Germinal center (tissue), 1 donor: ENCODE measurements at places on chromosomes 4 and X.

DNA sequence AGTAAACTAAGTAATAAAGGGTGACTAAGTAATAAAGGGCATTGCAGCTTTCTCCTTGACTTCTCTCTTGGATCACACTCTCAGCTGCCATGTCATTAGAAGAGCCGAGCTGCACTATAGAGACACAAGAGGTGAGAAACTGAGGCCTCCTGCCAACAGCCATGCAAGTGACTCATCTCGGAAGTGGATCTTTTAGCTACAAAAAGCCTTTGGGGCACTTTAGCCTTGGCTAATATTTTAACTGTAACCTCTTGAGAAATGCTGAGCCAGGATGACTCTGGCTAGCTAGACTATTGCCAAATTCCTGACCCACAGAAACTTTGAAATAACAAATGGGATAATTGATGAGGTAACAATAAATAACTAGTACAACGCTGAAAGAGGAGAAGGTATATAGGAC is 1.5 kb upstream of the NEIL3 start:
- DNase-seq: no peak

DNA sequence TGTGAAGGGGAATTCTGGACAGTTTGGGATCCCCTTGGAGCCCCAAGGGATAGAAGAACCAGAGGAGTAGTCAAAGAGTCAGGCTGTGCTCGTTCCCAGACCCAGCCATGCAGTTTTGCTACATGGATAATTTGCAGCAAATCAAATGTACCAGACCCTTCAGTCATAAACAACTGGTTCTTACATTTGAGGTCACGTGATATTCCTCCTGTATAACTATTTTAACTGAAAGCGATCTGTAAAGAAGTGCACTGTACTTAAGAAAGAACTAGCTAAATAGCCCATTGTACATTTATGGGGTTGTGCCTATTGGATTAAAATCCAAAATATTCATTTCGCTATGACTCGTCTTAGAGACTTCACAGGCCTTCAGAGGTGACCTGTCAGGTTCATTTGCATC is 550.2 kb upstream of the TENM3 start:
- DNase-seq: no peak

DNA sequence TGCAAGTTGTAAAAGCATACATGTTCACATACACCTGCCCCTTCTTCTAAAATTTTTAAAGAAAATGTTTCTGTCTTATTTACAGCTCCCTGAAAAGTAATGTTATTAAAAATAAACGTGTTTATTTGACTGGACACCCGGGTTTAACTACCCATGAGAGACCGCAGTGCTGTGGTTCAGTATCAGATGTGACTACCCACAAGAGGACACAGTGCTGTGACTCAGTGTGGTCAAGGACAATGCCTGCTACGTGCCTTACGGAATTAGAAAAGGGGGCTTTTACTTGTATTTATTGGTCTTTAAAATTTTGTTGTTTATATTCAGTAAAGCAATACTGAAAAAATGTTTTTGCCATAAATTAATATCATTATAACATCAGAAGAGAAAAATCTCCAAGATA is 641.4 kb downstream of the TRIML1 start:
- DNase-seq: no peak

DNA sequence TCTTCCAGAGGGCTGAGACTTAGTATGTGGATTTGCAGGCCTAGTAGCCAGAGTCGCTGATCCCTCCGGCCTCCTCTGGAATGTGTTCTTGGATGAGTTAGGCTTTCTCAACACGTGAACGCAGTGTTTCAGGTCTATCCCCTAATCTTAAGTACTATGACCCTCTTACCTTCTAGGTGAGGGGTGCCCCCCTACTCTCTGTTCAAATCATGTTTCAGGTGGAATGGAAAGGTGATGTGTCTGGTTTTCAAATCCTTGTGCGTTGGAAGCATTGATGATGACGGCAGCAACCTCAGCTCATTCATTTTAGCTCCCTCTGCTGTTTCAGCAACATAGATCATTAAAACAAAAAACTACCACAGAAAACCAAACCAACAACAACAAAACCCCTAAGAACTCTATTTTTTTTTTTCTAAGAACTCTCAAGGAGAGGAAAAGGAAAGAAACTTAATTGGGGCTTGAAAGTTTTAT is 56.4 kb downstream of the RWDD4 start:
- no peak for DNase-seq

DNA sequence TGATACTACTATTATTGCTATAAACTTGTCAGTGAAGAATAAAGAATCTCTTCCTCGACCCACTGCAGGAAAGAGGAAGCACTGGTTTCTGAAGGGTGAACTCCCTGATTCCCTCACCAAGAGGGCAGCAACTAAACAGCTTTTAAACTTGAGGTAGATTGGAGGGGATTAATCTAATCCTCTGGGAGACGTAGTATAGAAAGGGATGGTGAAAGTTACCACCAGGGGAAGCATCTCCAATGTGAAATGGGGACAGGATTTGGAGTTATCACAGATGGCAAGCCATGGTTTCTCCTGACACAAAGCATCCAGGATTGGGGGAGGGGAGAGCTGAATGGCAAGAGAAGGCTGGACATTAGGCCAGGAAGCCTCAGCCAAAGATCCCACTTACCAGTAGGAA is 62.7 kb upstream of the PTPN13 start:
- no peak for DNase-seq

GRCh38 chrX:48649102-48649501 is 34.5 kb upstream of the WAS start:
- DNase-seq: no peak

DNA sequence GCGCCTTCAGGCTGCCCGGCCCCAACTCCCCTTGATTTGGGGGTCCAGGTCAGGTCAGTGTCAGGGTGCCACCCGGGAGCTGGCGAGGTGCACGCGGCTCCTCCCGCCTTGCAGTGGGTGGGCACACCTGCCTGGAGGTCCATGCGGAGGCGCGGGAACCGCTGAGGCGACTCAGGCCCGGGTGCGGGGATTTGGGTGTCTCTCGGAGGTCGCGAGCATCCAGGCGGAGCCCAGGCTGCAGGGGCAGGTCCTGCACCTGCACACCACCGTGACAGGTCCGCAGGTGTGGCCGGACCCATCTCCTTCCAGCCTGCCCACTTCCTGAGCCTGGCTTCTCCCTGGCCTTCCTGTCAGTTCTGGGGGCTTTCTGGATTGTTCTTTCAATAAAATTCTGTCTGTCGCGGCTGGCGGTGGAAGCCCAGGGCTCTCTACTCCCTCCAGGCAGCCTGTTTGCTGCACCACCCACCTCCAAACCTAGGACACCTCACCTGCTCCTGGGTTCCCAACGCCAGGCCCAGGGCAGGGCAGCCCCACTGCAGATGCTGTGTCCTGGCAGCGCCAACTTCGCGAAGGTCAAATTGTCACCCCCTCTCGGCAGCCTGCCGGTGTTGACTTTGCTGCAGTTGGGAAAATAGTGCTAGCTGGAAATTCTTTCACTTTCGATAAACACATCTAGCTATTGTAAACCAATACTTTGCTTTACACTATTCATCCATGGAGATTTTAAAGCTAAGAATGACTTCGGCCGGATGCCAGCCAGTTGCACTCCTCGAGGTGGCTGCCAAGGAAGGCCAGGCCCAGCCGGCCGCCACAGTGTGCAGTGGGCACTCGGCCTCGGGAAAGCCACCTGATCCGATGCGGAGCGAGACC is 35.9 kb downstream of the FGFRL1 start:
- DNase-seq: no peak
